Stimulated activated CD8-positive, alpha-beta memory T cell treated with anti-CD3 and anti-CD28 coated beads, Interleukin-7, amount 100 ng/mL, for 4 hours (primary cell): ENCODE measurements at places on chromosomes 1 and 21.

- no peak for DNase-seq
These were observed 6.5 kb upstream of the CCDC27 start for GRCh38 chr1:3745590-3746381.

DNA sequence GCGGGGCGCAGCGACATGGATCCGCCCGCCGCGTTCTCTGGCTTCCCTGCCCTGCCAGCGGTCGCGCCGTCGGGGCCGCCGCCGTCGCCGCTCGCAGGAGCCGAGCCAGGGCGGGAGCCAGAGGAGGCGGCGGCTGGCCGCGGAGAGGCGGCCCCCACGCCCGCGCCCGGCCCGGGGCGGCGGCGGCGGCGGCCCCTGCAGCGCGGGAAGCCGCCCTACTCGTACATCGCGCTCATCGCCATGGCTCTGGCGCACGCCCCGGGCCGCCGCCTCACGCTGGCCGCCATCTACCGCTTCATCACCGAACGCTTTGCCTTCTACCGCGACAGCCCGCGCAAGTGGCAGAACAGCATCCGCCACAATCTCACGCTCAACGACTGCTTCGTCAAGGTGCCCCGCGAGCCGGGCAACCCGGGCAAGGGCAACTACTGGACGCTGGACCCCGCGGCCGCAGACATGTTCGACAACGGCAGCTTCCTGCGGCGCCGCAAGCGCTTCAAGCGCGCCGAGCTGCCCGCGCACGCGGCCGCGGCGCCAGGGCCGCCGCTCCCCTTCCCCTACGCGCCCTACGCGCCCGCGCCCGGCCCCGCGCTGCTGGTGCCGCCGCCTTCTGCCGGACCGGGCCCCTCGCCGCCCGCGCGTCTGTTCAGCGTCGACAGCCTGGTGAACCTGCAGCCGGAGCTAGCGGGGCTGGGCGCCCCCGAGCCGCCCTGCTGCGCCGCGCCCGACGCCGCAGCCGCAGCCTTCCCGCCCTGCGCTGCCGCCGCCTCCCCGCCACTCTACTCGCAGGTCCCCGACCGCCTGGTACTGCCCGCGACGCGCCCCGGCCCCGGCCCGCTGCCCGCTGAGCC is 459 bp downstream of the FOXE3 start:
- no peak for DNase-seq

DNA sequence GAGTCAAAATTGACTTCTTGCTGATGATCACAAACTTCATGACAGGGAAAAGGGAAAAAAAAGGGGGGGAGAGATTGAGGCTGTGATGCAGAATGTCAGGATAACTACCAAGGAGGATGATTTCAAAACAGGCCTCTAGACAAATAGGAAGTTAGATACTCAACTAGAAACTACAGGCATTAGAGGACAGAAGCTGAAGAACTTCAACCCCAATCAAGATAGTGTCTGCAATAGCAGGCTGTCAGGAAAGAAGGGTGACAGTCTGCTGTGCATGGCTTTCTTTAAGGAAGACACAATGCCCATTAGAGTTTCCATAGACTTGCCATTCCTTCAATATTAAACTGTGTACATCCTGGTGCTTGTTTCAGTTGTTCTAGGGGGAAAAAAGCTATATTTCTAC is 257.2 kb downstream of the TTLL7 start:
- no peak for DNase-seq

- DNase-seq = no peak
These were observed 138.2 kb downstream of the SDCCAG8 start for GRCh38 chr1:243394066-243394465.

DNA sequence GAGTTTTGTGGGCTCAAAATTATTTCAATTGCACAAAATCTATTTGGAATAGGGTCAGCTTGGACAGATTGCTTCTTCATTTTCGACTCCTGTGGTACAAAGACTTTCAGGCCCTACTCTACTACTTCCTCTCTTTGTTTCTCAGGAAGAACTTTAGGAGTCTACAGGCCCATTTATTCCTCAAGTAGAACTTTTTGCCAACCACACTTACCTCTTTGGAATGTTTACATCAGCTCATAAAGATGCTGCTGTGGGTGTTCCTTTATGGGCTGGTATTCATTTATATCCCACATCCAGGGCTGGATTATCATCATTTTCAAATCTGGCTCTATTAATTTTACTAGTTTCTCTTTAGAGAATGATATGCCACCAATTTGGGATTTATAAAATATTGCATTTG is 46.3 kb upstream of the TNFSF18 start:
- DNase-seq = no peak

- no peak for DNase-seq
These were observed 64.6 kb upstream of the TARBP1 start for GRCh38 chr1:234543442-234544086.

GRCh38 chr1:16254263-16254928 is 17.4 kb upstream of the CPLANE2 start:
- DNase-seq = no peak

- DNase-seq = no peak
These were observed 70.6 kb downstream of the FNBP1L start for GRCh38 chr1:93518516-93518915.

DNA sequence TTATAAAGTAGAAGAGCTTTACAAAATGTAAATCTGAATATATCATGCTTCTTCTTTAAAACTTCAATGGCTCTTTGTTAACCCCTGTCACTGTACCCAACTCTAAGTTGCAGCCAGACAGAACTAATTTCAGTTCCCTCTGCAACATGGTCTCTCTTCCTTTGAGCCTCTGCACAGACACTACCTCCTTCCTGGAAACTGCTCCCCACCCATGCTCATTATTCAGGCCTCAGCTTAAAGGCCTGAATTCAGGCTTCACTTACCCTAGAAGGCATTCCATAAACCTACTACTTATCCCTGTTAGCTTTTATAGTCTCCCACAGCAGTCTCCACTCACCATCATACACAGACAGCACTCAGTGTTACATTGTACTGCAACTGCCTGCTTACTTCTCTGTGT is 2.6 kb upstream of the EEIG2 start:
- DNase-seq = no peak

DNA sequence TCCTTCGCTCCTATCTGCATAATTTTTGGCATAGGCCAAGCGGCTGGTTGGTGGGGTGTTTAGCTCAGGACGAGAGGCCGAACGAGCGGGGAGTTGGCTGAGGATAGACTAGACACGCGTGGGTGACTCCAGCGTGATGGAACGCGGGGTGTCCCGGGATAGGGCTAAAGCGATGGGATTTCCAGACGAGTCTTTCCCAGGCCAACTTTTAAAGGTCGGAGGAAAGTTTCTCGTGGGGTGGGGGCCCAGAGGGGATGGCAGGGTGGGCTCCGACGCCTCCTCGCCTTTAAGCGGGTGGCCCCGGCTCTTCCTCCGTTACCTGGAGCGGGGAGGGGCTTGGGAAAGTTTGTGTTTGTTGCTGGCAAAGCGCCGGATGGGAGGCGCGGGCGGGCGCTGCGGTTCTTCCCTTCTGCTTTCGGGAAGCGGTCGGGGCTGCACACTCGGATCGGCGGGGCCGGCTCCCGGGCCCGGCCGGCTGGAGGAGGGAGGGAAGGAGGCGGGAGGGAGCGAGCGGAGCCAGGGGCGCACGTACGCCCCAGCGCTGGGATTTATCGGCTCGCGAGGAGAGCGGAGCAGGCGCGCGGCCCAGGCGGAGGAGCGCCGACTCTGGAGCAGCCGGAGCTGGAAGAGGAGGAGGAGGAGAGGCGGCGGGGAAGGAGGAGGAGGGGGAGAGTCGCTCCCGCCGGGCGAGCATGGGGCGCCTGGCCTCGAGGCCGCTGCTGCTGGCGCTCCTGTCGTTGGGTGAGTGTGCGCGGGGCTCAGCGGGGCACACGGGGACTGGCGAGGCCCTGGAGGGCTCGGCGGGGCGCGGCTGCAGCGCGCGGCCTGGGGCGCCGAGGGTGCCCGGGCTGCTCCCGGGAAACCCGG is at the start of gene PTGFRN:
Gene PTGFRN, plus strand, starts transcription at position 405 of the 867 bp plus-strand sequence. Its CDS starts 288 bp downstream, at position 693.
- DNase-seq = no peak

DNA sequence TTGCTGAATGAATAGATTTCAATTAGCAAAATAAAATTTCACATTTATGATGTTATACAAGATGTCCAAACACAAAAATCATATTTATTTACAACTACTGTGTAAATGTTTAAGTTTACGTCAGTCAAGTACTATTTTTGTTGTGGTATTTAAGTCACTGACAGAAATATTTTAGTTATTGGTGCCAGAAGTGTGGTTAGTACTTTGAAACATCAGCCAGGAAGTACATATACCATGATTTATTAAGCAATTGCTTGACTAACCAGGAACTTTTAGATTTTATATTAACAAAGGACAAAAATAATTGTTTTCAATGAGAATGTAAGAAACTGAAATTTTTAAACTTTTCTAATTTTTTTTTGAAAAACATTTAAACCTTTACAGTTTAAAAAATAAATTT is 2.4 kb upstream of the FCRL4 start:
- DNase-seq = no peak
